NAMALWA (cell line): ENCODE measurements at places on chromosomes 3 and 15.

- no peak for DNase-seq
Observed at GRCh38 chr15:20355256-20355868, 186.2 kb downstream of the GOLGA6L6 start.

DNA sequence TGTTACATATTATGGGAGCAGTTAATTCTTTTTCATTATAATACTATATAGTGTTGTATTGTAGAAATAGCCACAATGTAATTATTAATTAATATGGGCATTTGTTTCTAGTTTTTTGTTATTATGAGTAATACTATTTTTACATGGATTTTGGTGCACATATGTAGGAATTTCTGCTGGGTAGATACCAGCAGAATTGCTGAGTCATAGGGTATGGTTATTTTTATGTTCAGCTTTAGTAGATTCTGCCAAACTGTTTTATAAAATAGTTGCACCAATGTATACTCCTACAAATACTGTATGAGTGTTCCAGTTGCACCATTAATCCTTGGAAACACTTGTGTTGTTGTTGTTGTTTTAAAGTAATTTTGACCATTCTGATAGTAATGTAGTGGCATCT is 91.5 kb downstream of the SH3GL3 start:
- DNase-seq = no peak

DNA sequence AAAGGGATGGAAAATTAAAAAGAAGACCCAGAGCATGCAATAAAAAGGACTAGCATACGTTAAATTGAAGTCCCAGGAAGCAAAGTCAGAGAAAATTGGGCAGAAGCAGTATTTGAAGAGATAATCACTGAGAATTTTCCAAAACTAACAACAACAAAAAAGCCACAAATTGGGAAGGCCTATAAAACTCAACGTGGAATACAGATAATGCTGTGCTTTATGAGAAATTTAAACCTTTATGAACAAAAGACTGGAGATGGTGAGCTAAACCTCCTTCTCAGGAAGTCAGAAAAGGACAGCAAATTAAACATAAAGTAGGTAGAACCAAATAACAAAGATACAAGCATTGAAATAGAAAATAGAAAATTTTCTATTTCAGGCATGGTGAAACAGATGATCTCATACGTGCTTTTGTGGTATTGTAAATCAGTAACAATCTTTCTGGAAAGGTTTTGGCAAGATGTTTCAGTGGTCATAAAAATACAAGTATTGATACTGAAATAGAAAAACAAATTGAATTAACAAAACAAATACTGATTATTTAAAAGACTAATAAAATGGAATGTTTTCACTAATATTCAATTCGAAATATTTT is 55.6 kb downstream of the LYSMD4 start:
- DNase-seq = no peak

DNA sequence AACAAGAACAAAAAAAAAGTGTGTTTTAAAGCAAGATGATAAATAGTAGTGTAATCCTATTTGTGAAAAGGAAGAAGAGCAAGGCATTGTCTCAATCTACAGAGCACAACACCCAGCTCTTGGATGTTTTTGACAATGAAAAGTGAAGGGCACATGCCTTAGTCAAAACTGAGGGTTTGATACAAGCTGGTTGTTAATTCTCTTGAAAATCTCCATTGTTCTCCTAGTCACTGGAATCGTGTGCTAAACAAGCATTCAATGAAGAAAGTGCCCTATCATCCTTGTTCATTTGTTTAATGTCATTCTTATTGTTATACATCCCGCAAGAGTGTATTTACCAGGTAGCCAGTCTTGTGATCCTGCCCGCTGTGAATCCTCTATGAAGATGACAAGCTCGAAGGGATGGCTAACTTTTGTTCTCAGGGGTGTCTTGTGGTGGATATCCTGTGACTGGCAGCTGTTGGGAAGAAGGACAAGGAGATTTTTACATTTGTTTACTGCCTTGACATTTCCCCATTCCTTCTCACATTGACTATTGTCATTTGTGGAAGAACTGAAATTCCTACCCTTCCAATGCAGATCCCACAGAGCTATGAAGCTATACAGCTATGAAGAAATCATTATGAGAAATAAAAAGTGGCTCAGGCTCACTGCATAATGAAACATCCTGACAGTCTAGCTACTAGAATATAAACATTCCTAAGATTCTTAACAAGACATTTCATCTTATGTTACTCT is 175.9 kb downstream of the VGLL3 start:
- DNase-seq = no peak

GRCh38 chr3:4745235-4745610 is 234.0 kb upstream of the BHLHE40 start:
- DNase-seq = no peak
